ENCODE measurements at places on chromosomes 12 and 14. TPM values are rescaled to one million over a fixed set of nuclear protein-coding genes. Genes with fewer than 3 reads are reported as not detected.

TRIM9 gene
- 0.50 TPM for total RNA-seq

MYF5 gene
- total RNA-seq: not detected

DHRS1 gene
- total RNA-seq: 6.9 TPM

DTX1 gene
- 0.26 TPM for total RNA-seq

ALG10 gene
- total RNA-seq: 5.8 TPM

SYNDIG1L gene
- total RNA-seq: not detected

LAG3 gene
- 0.26 TPM for total RNA-seq

TMEM63C gene
- not detected for total RNA-seq

DNA sequence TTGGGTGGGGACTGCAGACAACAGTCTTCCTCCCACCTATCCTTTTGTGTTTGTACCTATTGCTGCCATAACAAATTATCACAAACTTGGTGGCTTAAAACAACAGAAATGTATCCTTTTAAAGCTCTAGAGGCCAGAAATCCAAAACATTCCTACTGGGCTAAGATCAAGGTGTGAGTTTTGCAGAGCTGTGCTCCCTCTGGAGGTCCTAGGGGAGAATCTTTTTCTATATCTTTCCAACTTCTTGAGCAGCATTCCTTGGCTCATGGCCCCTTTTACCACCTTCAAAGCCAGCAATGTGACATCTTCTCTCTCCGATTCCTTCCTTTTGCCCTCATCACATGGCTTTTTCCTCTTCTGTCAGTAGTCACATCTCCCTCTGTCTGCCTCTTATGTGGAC lies 190.6 kb downstream of the TTC8 start:
- DNase-seq: peak; percentile 28

DNA sequence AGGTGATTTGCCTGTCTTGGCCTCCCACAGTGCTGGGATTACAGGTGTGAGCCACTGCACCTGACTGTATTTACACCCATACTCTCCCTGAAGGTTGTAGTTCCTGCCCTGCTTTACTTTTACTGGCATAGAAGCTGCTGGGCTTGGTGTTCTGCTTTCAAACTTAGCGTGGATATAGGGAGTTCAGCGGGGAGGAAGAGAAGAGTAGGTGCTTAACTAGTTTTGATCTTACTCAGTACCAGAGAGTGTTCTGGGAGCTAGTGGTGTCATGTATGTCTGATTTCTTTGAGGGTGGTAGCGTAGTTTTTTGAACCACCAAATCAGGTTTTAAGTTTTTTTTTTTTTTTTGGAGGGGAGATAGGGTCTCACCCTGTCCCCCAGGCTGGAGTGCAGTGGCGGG lies 13.8 kb downstream of the RCOR1 start:
- DNase-seq: no peak

DNA sequence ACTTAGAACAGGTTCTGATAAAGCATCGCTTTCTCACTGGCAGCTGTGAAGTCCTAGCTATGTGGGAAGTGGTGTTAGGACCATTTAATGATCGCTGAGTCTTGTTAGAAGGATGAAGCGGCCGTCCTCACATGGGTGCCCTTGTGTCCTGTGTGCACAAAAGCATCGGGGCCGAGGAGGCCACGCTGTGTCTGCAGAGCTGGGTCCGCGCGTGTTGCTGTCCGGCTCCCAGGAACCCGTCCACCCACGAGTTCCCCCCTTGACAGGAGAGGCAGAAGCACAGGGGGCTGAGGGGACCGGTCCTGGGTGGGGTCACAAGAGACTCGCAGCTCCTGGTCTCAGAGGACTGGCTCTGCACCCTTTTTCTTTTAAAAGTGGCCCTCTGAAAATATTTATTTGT lies 90.4 kb downstream of the ADGRD1 start:
- no peak for DNase-seq

GRCh38 chr12:24906141-24906540 lies 42.8 kb downstream of the BCAT1 start:
- no peak for DNase-seq

GRCh38 chr12:68335462-68335861 lies 3.3 kb upstream of the MDM1 start:
- DNase-seq: no peak

DNA sequence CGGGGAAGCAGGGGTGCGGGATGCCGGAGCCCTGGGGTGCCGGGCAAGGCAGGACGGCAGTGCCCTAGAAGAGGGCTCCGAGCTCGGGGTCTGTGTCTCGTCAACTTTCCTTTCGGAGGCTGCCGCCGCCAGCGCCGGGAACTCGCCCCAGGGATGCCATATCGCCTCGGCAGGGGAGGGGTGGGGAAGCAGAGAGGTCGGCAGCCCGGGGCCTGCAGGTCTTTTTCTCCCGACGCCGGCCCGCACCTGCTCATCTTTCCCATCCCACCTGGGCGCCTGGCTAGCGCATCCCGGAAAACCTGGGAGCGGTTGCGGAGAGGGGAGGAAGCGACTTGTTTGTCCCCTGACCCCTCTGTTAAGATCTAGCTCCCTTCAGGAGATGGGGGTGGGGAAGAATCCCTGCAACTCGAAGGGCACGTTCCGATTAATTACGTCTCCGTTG lies 547 bp downstream of the CNTN1 start:
- no peak for DNase-seq

All from fibroblast of lung (primary cell).